Activated T-helper 2 cell treated with anti-CD3 and anti-CD28 coated beads, Interferon-gamma antibody, Interleukin-2, Interleukin-4, amounts not matched to agents 10 μg/mL and 5 μg/mL and 100 μg/mL, durations not matched to agents 14 hours and 24 hours and 36 hours (primary cell): ENCODE measurements at places on chromosomes 16 and 17. TPM values are rescaled to one million over a fixed set of nuclear protein-coding genes. Genes with fewer than 3 reads are reported as not detected.

DNA sequence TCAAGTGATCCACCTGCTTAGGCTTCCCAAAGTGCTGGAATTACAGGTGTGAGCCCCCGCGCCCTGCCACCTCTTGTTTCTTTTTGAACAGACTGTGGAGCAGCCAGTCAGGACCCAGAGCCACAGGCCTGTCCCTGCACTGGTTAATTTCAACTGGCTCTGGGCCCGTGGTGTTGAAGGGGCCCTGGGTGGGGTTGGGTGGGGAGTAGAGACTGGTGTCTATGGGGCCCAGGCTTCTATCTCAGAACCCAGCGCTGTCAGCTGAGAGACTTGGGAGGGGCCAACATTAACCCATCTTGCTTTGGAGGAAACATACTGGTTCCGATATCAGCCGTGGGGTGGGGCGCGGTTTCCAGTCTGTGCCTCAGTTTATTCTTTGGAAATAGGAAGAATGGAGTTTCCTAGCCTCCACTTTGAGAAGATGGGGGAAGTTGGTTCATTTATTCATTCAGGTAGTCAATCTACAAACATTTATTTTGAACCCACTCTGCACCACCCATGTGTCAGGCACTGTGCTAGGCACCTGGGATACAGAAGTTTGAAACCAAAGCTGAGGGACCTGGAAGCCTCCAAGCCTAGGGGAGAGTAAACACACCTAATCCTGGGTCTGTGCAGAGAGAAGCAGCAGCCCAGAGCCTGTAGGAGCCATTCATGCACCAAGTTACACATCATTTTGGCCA, 15.5 kb upstream of the SLC4A1 start:
- DNase-seq = no peak
- no peak overlapping the region for H3K27ac ChIP-seq
- no peak overlapping the region for H3K4me3 ChIP-seq
- H3K36me3 ChIP-seq = no peaks in the 10 kb centered on the region

- no peaks in the 10 kb centered on the region for H3K36me3 ChIP-seq
- H3K27me3 ChIP-seq = peaks cover 2% of the 10 kb centered on the region
- H3K27ac ChIP-seq = no peak overlapping the region
- H3K4me1 ChIP-seq = no peaks in the 10 kb centered on the region
- no peak overlapping the region for H3K4me3 ChIP-seq
Measured at GRCh38 chr17:9150446-9151090, 129.3 kb downstream of the NTN1 start.

- H3K4me1 ChIP-seq = peaks cover 6% of the 10 kb centered on the region
- no peak overlapping the region for H3K27ac ChIP-seq
- H3K27me3 ChIP-seq = no peaks in the 10 kb centered on the region
- DNase-seq = no peak
- H3K36me3 ChIP-seq = peaks cover 12% of the 10 kb centered on the region
Measured at GRCh38 chr17:43771463-43771862, 7.3 kb downstream of the DUSP3 start.

DNA sequence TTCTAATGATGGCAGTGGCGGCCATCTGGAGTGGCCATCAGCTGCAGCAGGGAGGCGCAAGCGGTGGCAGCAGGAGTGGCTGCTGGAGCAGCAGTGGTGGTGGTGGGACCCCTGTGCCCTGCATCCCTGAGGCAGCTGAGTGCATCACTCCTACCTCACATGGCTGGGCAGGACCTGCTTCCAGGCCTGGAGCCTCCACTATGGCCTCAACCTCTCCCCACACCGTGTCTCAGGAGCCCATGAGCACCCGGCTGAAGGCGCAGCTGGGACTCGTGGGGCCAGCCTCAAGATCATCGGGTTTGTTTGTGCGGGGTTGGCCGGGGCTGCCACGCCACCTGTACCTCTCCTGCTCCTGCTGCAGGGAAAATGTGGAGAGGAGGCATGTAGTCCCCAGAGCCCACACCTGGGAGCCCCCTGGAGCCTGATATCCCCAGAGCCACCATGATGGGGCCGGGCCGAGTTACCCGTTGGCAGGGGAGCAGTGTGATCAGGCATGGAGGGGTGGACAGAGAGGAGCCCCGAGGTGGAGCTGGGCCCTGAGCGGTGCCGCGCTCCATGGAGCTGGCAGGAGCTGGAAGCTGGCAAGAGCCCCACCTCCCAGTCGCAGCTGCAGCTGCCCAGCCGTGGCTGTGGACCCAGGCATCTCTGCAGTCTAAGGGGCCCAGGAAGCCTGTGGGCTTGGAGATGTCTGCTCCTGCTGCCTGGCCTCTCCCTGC, 16.7 kb downstream of the RHOT1 start:
- peaks cover 20% of the 10 kb centered on the region for H3K36me3 ChIP-seq
- no peaks in the 10 kb centered on the region for H3K27me3 ChIP-seq
- no peak overlapping the region for H3K27ac ChIP-seq

GRCh38 chr17:79505199-79505598, 105.7 kb downstream of the RBFOX3 start:
- no peak overlapping the region for H3K4me3 ChIP-seq
- H3K27me3 ChIP-seq = no peaks in the 10 kb centered on the region
- H3K36me3 ChIP-seq = no peaks in the 10 kb centered on the region
- no peak overlapping the region for H3K27ac ChIP-seq

DNA sequence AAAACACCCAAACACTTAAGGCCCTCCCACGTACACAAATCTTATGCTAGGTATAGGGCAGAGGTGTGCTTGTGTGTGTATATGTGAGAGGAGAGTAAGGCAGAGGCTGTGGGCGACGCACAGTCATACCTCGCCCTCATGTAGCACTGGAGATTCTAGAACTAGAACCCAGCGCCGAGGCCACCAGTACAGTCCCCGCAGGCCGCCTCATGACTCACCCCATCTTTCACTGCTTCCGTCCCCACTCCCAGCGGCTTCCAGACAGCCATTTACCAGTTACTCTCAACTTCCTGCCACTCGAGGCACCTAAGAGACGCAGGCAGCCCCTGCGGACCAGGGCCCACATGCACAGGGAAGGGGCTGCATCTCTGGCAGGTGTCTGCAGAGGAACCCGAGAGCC, 23.2 kb upstream of the CYTH1 start:
- DNase-seq = peak; percentile 54
- peak overlapping the region; percentile 86 for H3K27ac ChIP-seq
- no peaks in the 10 kb centered on the region for H3K27me3 ChIP-seq
- peaks cover 31% of the 10 kb centered on the region for H3K4me1 ChIP-seq
- peaks cover 80% of the 10 kb centered on the region for H3K36me3 ChIP-seq

The PLXDC1 gene
- 0.46 and 1.0 TPM in 2 replicates for total RNA-seq

The NOL3 gene
- 27.3 and 30.1 TPM in 2 replicates for total RNA-seq

The KRT20 gene
- not detected in 2 replicates for total RNA-seq

The C16orf96 gene
- 0.05 TPM in 1 of 2 replicates, not detected in the other for total RNA-seq

The PPY gene
- total RNA-seq = not detected in 2 replicates

The CD300H gene
- not detected in 2 replicates for total RNA-seq

The CA7 gene
- 0.59 and 1.1 TPM in 2 replicates for total RNA-seq

The SLC5A11 gene
- not detected in 2 replicates for total RNA-seq

The IRF8 gene
- 37.8 and 40.1 TPM in 2 replicates for total RNA-seq

The GAS2L2 gene
- not detected in 2 replicates for total RNA-seq
